ENCODE measurements at places on chromosomes 3 and 15.

- no peak for DNase-seq
Measured at GRCh38 chr3:36827133-36827532, 62.8 kb upstream of the DCLK3 start.

- no peak for DNase-seq
Measured at GRCh38 chr3:38978729-38979128, 73.0 kb downstream of the SCN11A start.

DNA sequence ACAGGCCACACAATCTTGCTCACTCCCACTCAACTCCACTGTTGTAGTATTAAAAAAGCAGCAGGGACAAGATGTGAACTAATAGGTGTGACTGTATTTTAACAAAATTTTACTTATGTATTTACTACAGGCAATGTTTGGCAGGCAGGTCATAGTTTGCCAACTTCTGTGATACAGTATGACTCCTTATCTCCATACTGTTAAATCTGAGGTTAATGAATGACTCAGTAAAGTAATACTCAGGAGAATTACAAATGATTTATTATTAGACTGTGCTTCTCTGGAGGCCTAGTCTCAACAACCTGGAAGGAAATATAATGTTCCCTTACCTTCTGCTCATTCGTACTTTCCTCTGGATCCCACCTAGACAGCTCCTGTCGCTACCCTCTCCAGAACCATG, 258.6 kb upstream of the KCNMB2 start:
- no peak for DNase-seq

DNA sequence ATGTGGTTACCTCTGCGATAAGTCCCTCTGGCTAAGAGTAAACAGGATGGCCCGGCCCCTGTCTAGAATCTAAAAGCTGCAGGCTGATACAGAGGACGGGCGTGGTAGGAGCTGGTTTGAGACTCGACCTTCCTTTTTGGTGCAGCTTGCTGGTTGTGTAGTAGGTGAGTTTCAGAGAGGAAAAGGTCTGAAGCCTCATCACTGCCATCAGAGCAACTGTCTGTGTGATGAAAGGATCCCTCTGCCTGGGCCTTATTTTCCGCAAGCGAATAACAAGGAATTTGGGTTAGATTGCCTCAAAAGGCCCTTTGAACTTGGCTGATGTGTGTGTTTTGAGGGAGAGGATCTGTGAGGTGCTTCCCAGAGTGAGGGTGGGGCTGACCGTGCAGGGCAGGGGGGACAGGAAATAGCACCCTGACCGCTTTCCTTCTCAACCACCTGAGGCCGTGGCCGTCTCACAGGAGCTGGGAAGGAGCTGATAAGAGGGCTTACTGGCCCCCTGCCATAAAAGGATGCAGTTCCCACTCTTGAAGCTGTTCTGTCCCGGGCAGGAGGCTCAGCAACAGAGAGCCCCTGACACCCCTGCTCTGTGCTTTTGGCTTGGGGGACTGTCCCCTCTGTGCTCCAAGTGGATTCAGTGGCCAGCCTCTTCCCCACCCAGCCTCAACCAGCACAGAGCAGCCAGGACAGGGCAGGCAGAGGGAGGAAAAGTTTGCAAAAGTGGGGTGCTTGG, 45.6 kb upstream of the TFRC start:
- no peak for DNase-seq

- DNase-seq, result no peak
Measured at GRCh38 chr3:134277066-134277660, 26.5 kb upstream of the RYK start.

DNA sequence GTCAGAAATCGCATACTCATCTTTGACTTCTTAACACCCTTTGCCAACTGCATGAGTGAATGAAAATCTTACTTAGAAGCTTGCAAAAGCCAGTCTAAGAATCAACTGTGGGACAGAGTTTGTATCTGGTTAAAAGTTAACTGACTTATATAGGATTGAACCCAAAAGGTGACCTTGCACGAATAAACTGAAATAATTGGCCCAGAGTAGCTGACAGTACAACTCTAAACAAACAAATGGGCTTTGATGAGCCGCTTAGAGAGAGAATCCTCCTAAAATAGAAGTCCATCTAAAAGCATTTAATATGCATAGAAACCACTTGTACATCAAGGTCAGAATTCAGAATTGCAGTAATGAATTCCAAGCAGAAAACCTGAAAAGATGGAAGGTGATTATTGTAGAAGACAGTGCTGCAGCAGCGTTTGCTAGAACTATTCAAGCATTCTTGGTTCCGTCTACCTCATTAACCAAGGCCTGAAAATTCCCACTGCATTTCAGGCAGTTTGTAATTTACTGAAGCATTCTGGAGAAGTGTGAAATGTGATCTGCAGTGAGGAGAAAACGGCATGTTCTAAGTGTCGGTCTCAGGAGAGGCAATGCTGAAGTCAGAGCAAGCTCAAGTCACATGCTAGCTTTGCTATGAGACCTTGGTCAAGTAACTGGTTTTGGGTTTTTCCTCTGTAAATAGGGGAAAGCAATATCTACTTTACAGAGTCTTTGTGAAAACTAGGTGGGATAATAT, 103.7 kb downstream of the CADPS start:
- no peak for DNase-seq

GRCh38 chr3:53243165-53243564, 12.7 kb downstream of the TKT start:
- no peak for DNase-seq

DNA sequence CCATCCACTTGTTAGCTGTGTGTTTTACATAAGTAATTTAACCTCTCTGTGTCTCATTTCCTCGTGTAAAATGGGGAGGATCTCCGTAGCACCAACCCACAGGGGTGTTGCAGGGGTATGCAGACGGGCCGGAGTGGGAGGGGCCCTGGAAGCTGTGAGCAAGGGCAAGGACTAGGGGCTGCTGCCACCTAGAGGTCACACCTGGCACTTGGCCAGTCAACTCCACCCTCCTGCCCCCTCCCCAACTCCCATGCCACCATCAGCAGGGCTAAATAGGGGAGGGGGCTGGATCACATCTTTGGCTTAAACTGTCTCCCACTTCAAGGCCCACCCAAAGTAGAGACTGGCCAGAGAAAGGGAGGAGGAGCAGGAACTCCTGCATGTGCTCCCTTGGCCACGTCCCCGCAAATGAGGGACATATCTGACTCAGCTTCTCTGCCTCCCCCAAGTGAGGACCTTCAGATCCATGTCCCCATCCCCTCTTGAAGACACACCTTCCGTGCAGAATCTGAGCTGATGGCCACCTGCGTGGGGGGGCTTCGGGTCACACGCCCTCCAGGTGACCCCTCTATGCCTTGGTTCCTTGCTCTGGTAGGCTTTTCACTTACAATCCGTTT, 2.6 kb downstream of the CCDC9B start:
- DNase-seq, result peak; percentile 53

DNA sequence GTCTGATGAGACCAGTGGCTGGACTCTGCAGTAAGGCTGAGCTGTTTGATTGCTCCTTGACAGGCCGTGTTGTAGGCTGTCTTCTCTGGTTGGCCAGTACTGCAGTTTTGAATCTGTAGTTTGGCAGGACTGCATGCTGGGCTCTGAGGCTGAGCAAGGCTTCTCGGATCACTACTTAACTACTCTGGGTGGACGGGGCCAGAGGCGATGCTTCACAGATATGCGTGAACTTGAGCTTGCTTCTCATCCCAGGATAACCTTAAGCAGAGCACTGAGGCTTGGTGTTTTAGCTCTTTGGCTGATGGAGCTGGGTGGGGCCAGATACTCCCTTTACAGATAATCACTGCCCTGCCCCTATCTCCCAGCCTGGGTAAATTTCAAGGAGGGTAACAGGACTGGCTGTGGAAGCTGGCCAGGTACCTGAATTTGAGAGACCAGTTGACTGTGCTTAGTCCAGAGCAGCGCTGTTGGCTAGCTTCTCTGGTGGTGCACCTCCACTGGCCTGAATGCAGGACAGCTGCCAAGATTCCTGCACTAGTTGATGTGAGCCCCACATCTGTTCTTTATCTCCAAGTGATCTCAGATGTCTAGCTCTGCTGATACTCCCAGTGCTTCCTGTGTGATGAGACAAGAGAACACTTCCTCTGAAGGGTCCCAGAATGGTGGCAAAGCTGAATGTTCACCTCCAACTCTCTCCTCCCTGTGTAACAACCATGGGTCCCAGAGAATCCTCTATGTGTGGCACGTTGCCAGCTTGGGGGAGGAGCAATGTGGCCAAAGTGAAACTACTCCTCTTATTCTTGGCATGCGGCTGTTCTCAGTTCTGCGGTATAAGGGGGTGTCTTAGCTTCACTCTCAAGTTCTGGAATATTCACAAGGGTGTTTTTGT, 37.9 kb downstream of the RPL39L start:
- DNase-seq, result peak; percentile 35

- no peak for DNase-seq
Measured at GRCh38 chr3:58880182-58880581, 169.6 kb downstream of the CFAP20DC start.

DNA sequence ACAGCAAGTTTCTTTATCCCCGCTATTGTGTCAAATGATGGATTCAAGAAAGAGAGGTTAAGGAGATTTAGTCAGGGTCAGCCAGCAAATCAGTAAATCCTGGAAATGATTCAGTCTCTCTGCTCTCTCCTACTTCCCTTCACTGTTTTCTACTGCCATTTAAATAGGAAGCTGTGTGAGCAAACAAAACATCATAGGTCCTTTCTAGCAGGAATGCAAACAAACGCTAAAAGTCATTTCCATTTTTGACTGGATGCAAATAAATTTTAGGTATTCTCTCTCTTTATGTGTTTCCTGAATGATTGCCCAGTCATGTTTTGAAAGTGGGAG, 299.4 kb upstream of the RORA start:
- DNase-seq, result no peak

DNA sequence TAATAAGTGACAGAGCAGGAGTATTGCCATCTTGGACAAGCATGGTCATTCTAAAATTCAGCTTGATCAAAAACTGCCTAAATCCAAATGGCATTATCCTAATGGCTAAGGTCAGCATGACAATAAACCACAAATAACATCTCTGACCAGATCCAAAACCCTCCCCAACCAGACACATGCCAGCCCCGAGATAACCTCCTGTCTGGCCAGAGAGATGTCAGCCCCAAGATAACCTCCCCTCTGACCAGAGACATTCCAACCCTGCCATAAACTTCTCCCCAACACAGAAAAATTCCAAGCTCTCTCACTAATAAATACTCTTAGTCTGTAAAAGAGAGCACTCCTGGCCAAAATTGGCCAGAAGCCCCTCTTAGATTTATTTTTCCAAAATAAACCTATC, 470.5 kb upstream of the UBE2E2 start:
- no peak for DNase-seq

GRCh38 chr15:20645956-20646355, 104.4 kb upstream of the GOLGA6L6 start:
- no peak for DNase-seq

DNA sequence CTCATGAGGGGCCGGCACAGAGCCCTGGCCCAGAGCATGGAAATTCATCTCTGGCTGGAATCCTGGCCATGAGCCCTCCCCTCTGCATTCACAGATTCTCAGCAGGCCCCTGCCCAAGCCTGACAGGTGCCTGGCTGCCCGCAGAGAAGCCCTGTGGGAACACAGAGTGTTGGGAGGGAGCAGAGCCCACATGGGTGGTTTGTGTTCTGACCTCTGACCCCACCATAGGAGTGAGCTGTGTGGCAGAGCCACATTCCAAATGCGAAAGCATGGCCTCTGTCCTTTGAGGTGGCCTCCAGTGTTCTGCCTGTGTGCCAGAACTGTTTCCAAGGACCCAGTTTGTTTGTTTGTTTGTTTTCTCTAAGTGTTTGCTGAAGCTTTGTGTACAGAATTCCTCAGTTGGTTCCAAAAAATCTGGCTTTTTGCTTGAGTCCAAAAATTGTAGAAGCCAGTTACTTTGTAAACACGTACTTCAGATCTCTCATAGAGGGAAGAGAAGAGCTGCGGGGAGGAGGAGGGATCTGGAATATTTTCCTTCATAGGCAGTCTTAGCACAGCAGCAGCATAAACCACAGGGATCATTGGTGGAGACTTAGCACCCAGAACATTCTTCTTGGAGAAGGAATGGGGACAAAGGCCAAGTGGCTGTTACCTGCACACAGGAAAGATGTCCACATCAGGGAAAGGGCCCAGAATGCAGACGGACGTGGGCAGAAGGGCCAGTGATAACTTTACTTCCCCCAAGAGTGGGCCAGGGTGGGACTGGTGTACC, 36.0 kb downstream of the GRAMD2A start:
- DNase-seq, result no peak

DNA sequence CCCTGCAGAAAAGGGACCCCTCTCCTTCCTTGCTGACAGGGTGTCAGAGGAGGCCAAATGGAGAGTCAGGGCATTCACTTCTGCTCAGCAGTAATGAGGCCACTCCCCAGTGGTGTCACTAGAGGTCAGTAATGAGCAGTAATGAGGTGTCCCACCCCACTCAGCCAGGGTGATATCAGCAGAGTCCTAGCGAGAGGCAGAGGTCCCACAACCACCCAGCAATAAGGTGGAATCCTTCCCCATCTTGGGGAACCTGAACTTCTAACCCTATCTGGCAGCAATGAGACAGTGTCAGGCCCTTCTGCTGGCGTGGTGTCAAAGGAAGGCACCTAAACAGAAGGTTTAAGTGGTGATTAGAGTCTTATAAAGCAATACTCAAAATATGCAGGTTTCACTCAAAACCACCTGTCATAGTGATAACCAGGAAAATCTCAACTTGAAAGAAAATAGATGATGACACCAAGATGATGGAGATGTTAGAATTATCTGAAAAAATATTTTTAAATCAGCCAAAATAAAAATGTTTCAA, 12.9 kb downstream of the OCA2 start:
- DNase-seq, result no peak

- DNase-seq, result no peak
Measured at GRCh38 chr15:58513008-58513407, 81.2 kb downstream of the LIPC start.

- DNase-seq, result no peak
Measured at GRCh38 chr3:73411545-73411944, 213.2 kb downstream of the PDZRN3 start.

GRCh38 chr3:124700880-124701684, 29.2 kb upstream of the UMPS start:
- no peak for DNase-seq

DNA sequence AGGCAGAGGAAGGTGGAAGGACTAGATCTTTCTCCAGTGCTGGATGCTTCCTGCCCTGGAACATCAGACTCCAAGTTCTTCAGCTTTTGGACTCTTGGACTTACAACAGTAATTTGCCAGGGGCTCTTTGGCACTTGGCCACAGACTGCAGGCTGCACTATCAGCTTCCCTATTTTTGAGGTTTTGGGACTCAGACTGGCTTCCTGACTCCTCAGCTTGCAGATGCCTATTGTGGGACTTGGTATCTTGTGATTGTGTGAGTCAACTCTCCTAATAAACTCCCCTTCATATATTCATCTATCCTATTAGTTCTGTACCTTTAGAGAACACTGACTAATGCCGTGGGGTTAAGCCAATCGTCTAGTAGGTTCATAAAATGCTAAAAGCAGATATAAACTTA, 8.8 kb upstream of the B3GNT5 start:
- DNase-seq, result no peak

DNA sequence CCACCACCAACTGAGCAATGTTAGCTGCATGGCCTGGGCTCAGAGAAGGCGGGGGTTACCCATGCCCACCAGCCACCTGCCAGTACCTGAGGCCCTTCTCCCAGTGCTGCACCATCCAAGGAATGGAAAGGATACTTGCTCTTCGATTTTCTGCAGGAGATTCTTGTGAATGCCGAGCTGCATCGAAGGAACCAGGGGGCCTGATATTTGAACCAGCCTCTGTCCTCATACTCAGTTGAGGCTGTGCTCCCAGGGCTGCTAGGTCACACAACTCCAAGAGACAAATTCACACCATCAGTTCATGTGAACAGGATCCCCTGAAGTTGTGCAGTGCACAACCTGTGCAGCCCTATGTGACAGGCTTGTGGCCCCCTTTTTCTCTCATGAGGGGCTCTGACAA, 18.0 kb downstream of the PLA2G4F start:
- DNase-seq, result no peak

GRCh38 chr3:26368312-26368711, 254.3 kb upstream of the LRRC3B start:
- DNase-seq, result no peak
